ENCODE measurements at places on chromosomes 6 and 20.
A peak's percentile ranks its signal among the peaks of the same experiment; 100 is the strongest.

GRCh38 chr6:73704260-73704659 lies 8.3 kb downstream of the CD109 start:
- DNase-seq: no peak

- no peak for DNase-seq
Observed at GRCh38 chr6:154996016-154996590, 988 bp downstream of the TIAM2 start.

- DNase-seq: no peak
Observed at GRCh38 chr6:63817492-63818050, 182.0 kb downstream of the PHF3 start.

DNA sequence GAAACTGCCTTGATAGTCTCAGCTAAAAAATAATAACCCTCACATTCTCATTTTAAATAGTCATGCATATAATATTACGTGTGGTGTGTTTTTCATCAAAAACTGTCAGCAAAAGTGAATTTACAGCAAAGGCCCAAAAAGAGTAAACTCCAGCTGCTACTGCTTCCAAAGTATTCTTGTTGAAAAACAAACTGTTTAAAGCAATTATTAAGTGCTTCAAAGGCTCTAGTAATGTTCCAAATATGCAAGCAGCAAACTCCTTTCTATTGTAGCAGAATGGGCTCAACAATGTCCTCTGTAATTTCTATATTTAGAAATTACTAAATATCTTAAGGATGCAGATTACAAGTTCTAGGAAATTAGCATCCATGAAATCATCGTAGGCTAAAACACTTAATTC lies 280.0 kb upstream of the TBX18 start:
- DNase-seq: no peak

DNA sequence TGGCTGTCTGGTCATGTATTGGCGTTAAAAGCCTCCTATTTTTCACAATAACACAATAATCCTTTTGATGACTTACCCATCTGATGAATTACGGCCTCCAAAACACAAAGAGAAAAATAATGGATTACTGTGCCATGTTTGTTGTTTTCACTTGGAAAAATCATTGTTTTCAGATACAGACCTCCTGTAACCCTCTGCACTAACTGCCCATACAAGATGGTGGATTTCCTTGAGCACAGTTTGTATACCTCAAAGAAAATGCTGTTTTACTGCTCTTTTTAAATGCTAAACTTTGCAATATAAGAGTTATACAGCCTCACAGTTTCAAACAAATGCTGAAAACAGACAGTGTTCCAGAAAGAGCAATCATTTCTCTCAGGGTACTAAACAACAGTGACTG lies 61.0 kb downstream of the SMLR1 start:
- DNase-seq: no peak

GRCh38 chr20:1266167-1266973 lies at the start of gene SNPH:
Gene SNPH, plus strand, starts transcription at chr20:1266294. Its CDS starts 29,946 bp downstream, at chr20:1296240.
- peak; percentile 86 for DNase-seq

- no peak for DNase-seq
Observed at GRCh38 chr6:42629845-42630244, 66.0 kb downstream of the UBR2 start.

- no peak for DNase-seq
Observed at GRCh38 chr20:23358923-23359593, 2.9 kb upstream of the GZF1 start.

GRCh38 chr6:19368511-19368910 lies 468.7 kb upstream of the ID4 start:
- no peak for DNase-seq

- no peak for DNase-seq
Observed at GRCh38 chr6:53043581-53043980, 21.6 kb upstream of the FBXO9 start.

- DNase-seq: no peak
Observed at GRCh38 chr20:45727044-45727443, 4.9 kb downstream of the SPINT4 start.

GRCh38 chr20:11797156-11797555 lies 120.5 kb upstream of the BTBD3 start:
- no peak for DNase-seq

DNA sequence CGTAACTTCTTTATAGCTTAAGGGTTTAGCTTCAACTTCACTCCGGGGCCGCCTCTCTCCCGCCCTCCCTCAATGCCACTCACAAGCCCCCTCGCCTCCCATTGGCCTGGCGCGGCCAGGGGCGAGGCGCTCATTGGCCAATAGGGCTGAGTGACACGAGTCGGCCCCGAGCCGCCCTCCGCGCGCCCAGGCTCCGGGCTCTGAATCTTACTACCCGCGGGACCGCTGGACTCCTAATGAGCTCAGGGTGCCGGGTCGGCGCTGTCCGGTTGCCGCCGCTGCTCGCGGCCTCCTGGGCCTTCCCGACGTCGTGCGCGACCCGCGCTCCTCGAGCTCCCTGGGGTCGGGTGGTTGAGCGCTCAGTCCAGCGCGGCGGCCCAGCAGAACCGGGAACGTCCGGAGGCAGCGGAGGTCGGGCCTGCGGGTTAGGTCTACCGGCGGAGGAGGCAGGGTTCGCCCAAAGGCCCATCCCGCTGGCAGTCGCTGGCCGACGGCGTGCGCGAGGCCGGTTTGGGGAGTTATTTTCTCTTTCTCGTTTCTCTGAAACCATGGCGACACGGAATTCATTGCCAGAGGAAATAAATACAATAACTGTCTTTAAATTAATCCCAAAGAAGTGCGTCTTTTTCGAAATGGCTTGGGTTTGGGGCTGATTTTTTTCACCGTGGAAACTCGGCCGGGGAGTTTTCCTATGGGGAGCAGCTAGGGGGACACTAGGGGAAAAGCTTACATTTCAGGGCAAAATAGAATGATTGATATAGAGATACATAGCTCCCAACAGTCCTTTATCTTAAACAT lies at the start of gene SIM1:
TSS of gene SIM1 (minus strand) at position 19 of the 798 bp plus-strand sequence. CDS start 1,453 bp downstream, outside the sequence.
- no peak for DNase-seq

All from cardiac septum (tissue), 1 donor.